NCI-H510A treated with DMSO at 0.1 percent for 48 hours (cell line): ENCODE measurements at places on chromosomes 2 and 18.

DNA sequence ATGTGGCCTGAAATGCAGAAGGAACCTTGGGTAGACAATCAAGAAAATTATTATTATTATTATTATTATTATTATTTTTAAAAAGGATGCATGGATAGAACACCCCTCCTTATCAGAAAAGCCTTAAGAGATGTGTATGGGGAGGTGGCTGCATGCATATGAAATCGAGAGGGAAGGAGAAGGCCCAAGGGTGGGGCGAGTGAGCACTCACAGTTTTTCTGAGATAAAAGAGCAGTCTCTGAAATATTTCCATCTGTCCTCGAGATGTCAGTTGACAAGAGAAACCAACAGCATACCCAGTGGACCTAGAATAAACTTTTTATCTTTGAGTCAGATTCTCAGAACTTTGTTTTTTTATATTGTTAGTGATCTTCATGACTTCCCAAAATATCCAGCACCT lies 282.9 kb downstream of the GPD2 start:
- DNase-seq, result no peak

DNA sequence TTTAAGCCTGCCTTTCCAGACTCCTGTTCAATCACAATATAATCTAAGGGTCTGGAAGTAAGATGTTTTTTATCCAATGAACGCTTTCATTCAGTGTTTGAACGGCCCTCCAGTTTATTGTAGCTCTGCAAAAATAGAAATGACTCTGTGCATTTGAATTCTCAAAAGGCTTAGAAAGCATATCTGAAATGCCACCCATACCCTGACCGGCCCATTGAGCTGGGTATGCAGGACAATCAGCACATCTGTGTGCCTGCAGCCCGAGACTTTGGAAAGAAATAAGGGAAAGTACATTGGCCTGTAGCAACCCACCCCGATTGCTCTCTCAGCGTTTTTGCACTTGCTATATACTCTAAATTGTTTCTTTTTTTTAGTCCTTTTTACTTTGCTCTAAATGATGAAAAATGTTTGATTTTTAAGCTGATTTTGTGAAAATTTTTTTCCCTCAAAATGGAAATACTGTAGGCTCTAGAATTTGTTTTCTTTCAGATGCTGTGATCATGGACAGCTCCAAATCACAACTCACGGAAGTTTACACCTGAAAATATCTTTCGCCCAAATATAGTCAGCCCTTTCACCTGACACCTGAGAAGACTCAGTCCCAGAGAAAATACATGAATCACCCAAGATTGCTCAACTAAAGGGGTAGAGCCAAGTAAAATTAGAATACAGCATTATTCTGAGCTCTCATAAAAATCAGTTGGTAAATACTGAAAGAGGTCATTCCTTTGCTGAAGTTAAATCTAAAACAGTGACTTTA lies 194.5 kb upstream of the SIX3 start:
- DNase-seq, result no peak

- no peak for DNase-seq
Observed at GRCh38 chr18:25463726-25464125, 111.8 kb upstream of the ZNF521 start.

DNA sequence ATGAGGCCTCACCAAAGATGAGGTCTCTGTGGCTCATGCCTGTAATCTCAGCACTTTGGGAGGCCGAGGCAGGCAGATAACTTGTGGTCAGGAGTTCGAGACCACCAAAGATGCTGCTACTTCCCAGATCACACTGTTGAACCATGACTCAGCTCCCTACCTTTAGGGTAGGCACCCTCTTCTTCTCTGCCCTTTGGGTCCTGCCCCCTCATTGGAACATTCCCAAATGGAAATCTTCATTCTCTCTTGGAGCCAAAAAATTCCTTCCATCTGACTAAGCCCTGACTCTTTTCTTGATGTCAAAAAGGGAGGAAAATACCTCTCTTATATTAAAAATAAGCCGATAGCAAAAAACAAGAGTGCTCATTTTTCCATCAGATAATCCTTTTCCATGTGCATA lies 183.5 kb downstream of the PAX3 start:
- DNase-seq, result no peak

DNA sequence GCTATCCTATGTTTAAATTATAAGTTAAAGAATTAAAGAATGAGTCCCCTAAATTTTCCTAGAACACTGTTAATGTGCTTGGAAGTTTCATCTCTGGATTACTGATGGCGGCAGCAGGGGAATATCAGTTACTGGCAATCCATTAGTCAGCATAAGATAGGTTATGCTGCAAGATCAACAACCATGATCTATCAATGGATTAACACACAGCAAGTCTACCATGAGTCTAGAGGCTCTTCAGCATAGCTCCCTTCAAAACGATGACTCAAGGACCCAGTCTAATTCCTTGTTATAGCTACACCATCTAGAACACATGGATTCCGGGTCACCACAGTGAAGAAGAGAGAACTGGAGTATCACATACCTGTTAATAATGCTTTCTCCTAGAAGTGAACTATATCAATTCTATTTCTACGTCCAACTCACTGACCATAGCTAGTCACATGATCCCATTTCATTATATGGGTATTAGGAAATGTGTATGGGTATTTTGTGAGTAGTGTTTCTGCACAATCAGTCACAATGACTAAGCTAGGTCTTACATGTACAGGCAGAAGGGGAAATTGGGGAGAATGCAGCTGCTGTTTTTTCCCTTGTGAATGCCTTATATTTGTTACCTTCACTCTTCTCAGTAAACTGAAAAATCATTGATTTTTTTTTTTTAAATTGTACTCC lies 108.3 kb upstream of the MAPRE2 start:
- DNase-seq, result no peak

- DNase-seq, result no peak
Observed at GRCh38 chr2:172046080-172046678, 39.1 kb upstream of the DLX1 start.

- no peak for DNase-seq
Observed at GRCh38 chr2:11811036-11811654, 64.7 kb downstream of the LPIN1 start.

GRCh38 chr2:207767461-207768167 lies 2.1 kb downstream of the FZD5 start:
- no peak for DNase-seq

DNA sequence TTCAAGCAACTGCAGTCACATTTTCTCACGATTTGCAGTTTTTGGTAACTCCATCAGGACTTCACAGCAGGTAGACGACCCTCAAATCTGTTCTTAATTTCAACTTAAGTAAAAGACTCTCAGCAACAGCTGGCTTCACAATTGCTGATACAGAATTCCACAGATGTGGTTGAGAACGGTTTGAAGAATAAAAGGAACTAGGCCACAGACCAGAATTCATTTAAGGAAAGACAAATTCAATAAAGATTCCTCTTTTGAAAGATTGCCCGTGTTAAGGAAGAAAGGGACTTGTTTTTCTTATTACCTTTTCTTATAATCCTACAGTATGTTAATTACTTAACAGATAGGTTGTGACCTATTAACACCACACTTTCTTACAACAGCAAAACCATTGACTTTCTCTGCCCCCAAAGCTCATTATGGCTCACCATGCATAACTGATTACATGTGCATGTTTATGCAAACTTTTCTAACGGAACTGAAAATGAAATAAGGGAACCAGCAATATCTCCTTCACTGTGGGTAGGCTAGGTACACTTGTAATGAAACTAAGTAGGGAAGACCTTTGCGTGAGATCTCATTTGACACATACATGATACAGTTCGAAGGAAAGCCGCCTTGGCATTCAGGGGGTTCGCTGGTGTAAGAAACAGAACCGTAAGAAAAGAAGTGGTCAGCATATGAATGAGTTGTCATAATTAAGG lies 4.7 kb upstream of the ZNF516 start:
- no peak for DNase-seq

DNA sequence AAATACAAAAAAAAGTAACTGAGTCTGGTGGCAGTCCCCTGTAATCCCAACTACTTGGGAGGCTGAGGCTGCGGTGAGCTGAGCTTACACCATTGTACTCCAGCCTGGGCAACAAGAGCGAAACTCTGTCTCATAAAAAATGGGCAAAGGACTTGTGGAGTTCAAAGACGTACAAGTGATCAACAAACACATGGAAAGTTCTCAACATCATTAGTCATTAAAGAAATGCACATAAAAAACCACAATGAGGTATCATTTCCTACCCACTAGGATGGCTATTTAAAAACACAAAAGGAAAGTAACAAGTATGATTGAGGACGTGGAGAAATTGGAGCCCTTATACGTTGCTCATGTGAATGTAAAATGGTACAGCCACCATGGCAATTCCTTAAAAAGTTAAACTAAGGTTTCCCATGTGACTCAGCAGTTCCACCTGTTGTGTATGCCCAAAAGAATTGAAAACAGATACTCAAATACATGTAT lies 52.3 kb downstream of the RAB10 start:
- no peak for DNase-seq

- DNase-seq, result no peak
Observed at GRCh38 chr2:189651284-189651683, 10.0 kb upstream of the ASNSD1 start.

DNA sequence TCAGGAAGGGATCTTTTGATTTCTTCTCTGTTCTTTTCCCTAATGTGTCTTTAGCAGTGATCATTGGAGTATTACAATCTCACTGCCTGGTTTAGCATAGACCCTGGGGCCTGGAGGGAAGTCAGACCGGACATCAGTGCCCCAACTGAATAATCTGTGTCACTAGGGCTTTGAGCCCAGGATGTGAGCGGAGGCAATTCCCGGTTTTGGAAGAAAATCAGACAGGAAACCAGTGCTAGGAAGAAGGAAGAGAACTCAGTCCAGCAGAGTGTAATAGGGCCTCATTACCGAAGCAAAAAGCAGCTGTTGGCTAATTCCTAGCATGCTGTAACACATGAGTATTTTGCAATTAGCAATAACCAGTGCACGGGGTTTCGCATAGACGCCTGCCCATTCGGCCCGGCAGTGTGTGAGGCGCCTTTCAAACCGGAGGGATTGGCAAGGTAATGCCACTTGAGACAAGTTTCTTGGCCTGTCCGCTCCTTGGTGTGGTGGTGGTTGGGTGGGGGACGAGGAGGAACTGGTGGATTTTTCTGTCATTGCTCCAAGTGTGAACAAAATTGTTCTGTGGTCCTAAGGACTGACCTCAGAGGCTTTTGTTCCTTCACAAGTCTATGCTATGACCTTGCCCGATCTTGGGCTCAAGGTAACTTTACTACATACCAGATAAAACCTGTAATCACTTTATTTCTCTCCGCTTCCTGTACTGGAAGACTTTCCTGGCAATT lies 2.8 kb downstream of the FOSL2 start:
- DNase-seq, result peak; percentile 42

DNA sequence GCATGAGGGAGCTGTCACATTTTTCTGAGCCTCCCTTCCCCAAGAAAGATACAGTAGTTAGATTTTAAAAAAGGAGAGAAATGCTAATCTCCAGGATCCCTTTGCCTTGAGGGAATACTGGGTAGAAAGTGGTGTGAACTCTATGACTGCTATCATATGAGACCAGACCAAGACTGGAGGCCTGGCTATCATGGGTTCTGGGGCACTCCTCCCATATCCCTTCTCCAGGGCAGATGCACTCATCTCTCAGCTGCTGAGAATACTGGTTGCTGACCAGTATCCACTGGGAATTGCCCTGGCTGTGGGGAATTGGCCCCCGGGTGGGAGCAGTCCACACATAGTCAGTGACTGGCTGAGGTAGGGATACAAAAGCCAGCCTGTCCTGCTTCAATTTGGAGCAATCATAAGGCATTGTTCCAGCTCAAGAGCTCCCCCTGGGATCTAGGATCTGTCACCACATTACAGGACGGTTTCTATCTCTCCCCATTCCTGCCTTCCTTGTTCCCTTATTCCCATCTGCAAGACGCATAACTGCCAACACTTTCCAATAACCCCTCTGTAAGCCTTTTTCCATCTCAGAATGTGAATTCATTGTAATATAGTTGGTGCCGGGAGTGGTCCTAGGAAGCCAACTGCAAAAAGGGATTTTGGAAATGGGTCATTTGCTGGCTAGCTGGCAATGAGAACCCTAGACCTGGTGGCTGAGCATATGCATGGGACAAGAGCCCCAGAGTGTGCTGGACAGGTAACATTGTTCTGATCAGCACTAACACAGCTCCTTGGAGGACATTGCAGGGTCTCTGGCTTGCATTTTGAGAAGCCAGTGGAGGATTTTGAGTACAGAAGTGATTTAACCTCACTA lies 35.4 kb upstream of the REEP1 start:
- peak; percentile 7 for DNase-seq

GRCh38 chr2:187689372-187689771 lies 135.1 kb upstream of the TFPI start:
- no peak for DNase-seq

DNA sequence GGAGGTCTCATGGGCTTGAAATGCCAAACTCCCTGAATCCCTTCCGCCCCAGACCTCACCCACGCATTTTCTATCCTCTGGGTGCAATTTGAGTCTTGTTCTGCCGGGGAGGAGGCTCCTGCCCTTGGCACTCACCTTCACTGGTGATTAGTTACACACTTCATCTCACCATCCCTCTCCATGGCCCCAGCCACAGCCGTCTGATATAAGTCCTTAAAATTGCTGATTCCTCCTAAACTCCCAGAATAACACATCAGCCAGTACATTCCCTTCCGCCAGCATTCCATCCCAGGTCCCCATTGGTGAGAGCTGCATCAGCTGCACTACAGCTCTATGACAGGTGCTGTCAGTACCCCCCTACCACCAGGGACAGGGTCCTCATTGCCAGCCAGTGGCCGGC lies 3.9 kb downstream of the TIMM21 start:
- no peak for DNase-seq

DNA sequence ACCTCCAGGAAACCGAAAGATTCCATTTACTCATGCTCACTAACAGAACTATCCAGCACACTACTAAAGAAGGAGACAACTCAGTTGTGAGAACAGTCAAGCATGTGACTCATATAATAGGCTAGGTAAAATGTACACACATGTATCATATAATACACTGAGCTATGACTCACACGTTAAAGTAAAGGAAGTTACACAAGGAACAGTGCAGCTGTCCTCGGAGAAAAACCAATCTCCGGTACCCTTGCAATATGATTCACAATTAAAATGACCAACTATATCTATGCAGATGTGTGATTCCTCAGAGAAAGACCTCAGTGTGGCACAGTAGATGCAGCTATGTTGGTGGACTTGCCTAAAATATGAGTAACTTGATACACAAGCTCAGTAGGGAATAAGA lies 76.5 kb downstream of the STRN start:
- DNase-seq, result no peak

DNA sequence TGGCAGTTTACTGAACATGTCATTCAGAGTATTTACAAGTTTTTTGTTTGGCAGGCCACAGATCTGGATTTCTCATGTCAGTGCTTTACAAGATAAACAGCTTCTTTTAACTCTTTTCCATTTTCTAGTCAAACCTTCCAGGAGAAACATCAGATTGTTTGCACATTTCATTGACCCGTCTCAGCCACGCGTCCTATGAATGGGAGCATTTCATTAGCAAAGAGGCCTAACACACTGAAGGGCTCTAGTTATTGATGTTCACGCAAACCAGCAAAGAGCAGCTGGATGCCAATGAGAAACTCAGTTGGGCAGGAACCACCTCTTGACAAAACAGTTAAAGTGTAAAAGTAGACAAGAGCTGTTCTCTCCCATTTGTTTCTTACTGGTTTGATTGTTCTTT lies 29.2 kb upstream of the MFF start:
- DNase-seq, result peak; percentile 26

- DNase-seq, result peak; percentile 78
Observed at GRCh38 chr2:226802573-226802972, 3.0 kb upstream of the IRS1 start.
